ENCODE measurements at places on chromosomes 6 and 20.

DNA sequence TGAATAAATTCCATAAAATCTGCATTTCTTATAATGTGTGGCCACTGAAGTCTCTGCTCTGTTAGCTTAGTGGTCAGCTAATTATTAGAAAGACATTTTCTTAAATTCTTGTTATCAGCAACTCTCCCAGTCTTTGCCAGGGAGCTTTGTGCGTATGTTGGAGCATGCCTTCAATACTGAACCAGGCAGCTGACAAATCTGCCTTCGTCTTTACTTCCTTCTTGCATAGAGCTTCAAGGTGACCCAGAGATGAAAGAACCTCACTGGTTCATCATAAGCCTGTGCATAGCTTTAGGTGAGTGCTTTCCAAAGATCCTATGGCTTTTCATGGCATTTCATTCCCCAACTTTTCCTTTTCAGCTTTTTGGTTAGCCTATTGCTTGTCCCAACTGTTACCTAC, 43.0 kb upstream of the NELFCD start:
- DNase-seq: no peak

DNA sequence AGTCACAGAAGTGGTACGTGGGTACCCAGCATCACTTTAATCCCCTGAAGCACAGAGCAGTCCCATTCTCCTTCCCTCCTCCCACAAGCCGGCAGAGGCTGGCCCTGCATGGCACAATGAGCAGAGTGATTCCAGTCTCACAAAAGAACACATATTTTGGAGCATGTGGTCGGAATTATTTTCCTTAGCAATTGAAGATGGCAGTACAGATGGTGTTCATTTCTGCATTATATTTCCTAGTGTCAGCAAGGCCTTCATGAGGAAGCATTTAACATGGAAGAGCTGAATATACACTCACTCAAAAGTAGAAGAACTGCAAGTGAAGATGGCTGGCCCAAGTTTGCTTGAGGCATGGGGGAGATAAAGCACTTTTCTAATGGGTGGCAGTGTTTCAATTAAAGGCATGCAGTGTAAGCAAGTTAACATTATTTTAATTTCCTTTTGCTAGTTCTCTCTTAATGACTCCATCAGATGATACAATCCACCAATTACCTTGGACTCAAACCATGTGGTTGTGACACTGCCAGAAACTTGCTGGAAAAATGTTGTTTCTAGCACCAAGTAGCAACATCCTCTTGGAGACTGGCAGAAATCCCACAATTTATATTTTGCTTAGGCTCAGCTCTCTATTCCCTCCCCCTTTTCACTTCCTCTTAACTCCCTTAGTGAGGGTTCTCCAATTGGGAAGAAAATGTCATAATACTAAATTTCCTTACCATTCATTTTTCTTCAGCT, 74.4 kb downstream of the ARHGAP18 start:
- DNase-seq: no peak

DNA sequence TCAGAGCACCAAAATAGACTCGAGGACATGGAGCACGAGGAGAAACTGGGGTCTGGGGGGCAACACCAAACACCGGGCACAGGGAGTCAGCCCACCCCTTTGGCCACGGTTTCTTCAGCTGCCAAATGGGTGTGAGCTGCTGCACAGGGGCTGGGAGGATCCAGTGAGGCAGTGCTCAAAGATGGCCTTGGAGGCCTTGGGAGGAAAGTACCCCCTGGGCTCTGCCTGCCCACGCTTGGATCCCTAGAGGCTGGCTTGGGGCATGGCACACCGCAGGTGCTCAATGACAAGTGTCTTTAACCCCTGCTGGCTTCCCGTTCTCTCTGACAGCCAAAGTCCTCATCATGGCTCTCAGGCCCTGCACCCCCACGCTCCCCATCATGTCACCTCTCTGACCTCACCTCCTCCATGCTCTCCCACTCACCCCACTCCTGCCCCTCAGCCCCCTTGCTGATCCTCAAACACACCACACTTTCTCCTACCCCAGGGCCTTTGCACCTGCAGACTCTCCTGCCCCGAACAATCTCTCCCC, 190.3 kb downstream of the ANKRD60 start:
- DNase-seq: no peak

- DNase-seq: peak; percentile 93
Measured at GRCh38 chr6:95087394-95088097, 489.8 kb upstream of the MANEA start.

- no peak for DNase-seq
Measured at GRCh38 chr6:16504609-16505008, 256.7 kb downstream of the ATXN1 start.

- no peak for DNase-seq
Measured at GRCh38 chr20:53934421-53935343, 135.7 kb downstream of the BCAS1 start.

DNA sequence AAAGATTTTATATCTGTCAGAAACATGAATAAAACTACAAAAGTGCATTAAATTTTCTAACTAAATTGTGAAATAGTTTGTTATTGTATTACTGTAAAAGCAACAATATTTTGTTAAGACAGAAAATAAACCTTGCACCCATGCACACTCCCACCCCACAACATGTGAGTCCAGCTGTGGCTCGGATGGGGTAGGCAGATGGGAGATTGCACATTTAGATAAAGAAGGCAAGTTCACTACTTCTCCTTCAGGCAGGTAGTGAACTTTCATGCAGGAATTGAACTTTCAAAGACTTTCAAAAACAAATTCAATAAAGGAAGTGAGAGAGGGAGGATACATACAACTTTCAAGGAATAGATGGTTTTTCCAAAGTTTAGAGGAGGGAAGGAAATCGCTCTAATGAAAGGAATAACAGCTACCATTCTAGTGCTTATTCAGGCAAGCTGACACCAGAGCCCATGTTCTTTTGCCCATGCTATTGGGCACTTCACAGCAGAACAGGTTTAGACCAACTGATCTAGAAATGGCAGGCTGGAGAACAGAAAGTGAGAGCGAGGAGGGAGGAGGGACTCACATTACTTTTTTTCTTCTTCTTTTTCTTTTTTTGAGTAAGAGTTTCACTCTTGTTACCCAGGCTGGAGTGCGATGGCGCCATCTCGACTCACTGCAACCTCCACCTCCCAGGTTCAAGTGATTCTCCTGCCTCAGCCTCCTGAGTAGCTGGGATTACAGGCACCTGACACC, 28.5 kb downstream of the SF3B5 start:
- DNase-seq: no peak

DNA sequence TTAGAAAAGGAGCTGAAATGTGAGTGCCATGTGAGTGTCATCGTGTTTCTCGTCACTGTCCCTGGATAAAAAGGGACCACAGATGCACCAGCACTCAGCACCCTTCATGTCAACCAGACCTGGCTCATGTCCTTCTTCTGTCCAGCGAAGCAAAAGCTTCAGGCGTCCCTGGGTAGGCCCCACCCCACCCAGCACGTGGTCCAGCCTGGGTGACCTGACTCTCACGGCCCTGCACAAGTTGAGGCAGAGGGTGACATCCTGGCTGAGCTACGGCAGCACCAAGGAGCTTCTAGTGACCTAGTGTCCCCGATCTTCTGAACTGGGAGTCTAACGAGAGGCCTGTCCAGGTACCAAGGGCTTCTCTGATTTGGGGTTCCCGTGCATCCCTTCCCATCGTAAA, 37.8 kb downstream of the PSMG4 start:
- no peak for DNase-seq

DNA sequence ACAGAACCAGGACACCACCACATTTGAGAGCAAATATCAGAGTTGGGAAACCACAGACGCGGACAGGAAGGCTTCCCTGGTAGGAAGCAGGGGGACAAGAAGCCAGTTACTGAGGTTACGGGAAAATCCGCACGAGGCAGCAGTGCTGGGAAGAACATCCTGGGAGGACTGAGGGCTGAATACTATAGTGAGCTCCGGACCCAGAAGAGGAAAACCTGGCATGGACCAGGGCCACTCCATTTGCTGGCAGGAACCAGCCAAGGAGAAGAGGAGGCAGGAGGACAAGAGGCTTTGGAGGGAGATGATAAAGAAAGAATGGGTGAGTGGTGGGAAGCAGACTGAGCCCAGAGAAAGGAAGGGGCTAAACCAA, 6.1 kb upstream of the DSN1 start:
- DNase-seq: no peak

DNA sequence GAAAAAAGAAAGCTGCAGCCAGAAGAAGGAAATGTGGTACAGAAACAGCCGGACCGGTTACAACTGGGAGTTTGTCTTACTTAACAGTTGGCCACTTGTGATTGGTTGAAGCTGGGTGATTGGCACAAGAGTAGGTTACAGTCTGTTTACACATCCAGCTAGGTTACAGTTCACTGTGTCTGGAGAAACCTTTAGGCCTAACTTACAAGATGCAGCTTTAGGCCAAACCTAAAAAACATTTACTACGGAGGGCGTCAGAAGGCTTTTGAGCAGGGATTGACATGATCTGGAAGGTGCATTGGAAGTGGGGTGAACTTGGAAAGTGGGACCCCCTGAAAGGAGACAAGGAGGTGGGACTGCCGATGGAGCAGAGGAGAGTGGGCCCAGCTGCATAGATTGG, 122.3 kb downstream of the BANF2 start:
- no peak for DNase-seq

GRCh38 chr6:38320843-38321242, 318.9 kb downstream of the BTBD9 start:
- DNase-seq: no peak

DNA sequence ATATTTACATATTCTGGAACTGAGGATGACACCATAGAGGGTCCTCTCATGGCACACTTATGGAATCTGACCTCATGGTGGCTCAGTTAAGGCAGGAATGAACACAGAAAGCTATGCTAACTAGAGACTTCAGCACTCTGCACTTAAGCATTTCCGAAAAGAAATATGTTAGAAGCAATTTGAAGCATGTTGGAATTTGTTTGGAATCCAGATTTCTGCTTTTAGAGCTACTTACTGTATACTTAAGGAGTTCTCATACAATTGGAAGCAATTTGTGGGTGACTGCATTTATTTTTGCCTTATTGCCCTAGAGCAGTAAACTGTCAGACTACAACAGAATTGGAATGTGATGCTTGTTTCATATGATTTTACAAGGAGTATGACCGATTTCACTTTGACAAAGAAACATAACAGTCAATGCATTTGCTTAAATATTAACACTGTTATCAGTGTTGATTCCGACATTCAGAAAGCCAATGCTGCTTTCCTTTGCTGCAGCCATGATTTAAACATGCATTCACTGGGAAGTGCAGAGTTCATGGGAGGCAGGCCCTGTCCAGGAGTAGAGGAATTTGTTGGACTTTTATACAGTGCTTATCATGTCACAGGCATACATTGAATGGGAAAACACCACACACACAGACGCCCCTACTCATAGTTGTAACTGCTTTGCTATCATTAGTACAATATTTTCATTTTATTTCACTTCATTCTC, 244.4 kb downstream of the SAMD5 start:
- no peak for DNase-seq

- no peak for DNase-seq
Measured at GRCh38 chr6:4805553-4806336, 29.5 kb downstream of the CDYL start.

- no peak for DNase-seq
Measured at GRCh38 chr6:135953818-135954217, 102.3 kb downstream of the PDE7B start.

DNA sequence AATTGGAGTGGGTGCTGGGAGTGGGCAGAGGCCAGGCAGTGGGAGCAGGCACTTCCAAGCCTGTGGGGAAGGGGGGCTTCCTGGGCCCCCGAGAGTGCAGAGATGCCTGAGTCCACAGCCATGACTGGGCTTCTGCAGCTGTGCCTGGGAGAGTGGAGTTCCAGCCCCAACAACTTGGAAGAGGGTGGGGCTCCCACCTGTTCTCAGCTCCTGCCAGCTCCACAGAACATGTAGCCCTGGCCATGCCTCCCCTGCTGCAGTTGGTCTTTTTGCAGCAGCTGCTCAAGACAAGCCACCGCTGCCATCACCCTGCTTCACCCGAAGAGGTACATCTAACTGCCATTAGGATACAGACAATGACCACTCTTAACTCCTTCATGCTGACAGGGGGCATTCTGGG, 1092.3 kb downstream of the KHDRBS2 start:
- no peak for DNase-seq

DNA sequence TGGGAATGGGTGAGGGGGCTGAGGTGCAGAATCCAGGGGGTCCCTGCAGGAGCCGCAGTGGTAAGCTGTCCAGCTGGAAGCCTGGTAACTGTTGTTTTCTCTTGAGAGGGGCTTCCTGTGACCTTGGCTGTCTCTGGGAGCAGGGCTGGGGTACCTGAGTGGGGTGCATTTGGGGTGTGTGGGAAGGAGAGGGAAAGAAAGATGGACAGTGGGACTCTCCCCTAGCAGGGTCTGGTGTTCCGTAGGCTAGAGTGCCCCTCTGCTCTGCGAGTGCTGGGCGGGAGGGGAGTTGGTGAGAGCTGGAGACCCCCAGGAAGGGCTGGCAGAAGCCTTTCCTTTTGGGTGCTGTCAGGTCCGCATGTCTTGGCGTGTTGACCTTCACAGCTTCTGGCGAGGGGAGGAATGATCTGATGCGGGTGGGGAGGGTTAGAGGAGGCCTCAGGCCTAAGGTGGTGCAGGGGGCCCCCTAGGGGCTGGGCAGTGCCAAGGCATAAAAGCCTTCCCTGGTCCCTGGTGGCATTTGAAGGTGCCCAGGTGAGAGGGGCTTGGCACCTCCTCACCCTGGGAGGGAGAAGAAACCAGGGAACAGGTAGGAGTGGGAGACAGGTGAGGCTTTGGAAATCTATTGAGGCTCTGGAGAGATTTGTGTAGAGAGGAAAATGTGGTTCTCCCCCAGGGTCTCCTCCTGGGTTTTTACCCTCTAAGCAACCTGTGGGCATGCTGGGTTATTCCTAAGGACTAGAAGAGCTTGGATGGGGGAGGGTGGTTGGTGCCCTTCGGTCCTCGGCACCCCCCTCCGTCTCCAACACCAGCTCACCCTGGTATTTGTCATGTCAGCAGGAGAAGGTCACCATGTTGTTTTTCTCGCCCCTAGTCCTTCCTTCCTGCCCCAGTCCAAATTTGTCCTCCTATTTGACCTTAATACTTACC, 3.3 kb downstream of the VEGFA start:
- no peak for DNase-seq

DNA sequence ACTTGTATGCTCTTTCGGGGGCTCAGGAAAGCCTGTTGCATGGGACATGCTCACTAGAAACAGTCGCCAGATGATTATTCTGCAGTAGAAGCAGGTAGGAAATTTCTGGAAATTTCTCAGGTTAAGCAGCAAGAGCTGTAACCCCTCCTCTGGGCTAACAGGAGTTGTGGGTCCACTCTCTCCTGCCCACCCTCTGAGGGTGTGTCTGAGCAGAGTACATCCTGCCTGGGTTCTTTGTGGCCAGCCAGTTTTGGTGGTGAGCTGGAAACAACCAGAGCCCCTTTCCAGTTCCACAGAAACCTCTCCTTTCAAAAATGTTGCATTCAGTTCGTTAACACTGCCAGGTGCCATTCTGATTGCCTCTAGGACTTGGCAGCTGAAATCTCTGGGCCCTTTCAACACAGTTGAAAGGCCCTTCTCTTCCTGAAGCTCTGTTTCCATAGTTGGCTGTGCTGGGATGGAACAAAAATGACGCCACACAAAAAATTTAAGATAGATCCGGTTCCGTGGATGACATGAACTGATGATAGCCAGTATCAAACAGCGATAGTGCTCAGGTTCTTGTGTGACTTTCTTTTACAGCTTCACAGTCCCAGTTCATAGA, 38.5 kb downstream of the PLCG1 start:
- DNase-seq: no peak
